ENCODE measurements at places on chromosomes 1 and 21. TPM values are rescaled to one million over a fixed set of nuclear protein-coding genes. Genes with fewer than 3 reads are reported as not detected.

DNA sequence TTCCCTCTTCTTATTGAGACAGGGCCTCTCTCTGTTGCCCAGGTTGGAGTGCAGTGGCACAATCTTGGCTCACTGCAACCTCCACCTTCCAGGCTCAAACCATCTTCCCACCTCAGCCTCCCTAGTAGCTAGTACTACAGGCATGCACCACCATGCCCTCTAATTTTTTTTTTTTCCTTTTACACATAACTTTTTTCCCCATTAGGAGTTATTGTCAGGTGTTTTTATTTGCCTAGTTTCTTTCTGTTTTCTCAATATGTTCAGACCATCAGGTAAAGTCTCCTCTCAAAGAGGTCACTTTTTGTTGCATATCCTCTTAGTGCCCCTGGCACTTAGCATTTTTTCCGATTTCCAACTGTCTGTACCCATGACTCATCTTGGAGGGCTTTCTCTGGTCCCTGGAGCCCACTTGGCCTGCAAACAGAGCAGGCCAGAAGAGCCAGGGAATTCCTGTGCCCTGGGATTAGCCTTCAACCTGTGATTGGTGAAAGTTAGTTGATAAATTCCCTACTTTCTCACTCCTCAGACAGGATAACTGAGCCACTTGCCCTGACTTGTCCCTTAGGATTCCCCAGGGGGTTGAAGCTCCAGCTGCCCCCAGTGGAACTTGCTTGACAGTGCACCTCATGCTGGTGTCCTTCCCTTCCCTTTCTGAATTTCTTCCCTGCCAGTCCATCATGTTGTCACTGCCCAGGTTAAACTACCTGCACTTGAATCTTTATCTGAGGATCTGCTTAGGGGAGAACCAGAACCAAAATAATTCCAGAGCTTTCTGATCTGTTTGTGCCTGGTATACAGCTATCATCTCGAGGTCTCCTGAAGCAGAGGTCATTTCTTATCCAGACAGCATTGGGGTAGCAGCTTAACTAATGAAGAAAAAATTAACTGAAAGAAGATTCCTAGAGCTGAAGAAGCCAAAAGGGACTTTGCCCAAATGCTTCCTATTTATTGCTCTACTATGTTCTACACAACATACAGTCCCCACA lies 2.4 kb downstream of the NTPCR start:
- H3K36me3 ChIP-seq: no peaks in the 10 kb centered on the region
- H3K4me1 ChIP-seq: peaks cover 23% of the 10 kb centered on the region
- H3K27ac ChIP-seq: no peak overlapping the region
- DNase-seq: peak; percentile 12
- no peak overlapping the region for H3K4me3 ChIP-seq
- H3K27me3 ChIP-seq: no peaks in the 10 kb centered on the region

DNA sequence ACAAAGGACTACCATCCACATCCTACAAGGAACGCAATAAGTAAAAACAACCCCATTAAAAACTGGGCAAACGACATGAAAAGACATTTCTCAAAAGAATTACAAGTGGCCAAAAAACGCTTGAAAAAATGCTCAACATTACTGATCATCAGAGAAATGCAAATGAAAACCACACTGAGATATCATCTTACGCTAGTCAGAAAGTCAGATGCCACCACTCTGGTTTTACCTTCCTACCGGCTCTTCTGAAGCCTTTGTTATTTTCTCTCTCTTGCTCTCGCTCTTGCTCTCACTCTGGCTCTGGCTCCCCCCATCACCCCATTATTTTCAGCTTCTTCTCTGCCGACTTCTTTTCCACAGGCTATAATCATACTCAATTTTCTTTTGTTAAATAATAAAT lies 38.8 kb downstream of the VPS45 start:
- H3K27ac ChIP-seq: no peak overlapping the region
- H3K4me1 ChIP-seq: no peaks in the 10 kb centered on the region
- H3K4me3 ChIP-seq: no peak overlapping the region
- no peak for DNase-seq
- no peaks in the 10 kb centered on the region for H3K36me3 ChIP-seq

DNA sequence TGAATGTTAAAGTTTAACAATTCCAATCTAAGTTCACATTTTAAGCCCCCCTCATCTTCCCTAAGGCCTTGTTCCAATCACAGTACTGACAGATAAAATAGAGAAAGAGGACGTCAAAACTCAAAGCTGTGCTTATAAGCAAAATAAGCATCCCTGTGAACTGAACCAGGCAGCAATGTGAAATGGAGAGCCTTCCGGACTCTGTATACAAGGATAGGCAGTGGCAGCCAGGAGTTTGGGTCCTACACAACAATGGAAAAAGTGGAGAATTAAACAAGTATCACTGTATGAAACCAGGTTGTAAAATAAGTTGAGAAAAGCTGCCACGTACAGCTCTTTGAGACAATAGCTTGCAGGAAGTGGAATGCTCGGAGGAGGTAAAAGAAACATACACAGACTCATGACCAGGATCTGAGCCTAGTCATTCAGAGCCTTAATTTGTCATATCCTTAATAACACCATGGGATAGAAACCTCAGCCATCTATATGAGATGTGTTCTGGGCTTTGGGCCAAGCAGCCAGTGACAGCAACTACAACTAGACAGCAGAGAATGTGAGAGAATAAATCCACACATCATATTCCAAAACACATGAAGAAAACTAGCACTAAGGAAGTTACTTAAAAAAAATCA lies 55.2 kb upstream of the PALMD start:
- H3K36me3 ChIP-seq: no peaks in the 10 kb centered on the region
- no peak overlapping the region for H3K4me3 ChIP-seq
- H3K4me1 ChIP-seq: no peaks in the 10 kb centered on the region
- peak; percentile 8 for DNase-seq
- H3K27me3 ChIP-seq: no peaks in the 10 kb centered on the region

VWA5B1 gene
- not detected for total RNA-seq

SPRR4 gene
- total RNA-seq: not detected

OLFML2B gene
- 12.2 TPM for total RNA-seq

DNA sequence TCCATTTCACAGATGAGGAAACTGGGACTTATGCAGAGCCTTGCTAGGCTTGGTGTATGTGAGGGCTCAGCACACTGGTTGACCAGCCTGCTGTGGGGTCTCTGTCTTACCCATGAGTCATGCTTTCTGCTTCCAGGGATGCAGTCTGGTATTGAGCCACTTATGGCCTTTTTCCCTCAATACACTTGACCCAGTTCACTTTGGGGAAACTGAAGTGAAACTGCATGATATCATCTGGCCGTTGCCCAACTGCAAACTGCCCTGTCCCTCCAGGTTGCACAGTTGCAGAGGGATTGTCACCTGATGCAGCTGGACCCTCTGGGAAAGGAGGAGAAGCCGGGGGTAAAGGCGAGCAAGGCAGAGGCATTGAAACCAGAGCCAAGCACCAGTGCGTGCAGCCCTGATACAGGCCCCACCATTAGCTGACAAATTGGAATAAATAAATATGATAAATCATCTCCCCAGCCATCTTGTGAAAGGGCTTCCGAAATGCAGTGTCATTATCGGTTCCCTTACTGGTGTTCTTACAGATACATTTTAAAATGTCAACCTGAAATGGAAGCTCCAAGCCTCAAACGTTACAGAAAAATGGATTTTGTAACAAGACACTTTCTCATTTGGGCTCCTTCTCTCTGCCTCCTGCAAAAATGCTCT lies 39.3 kb upstream of the DUSP10 start:
- no peaks in the 10 kb centered on the region for H3K4me1 ChIP-seq
- H3K27ac ChIP-seq: no peak overlapping the region
- no peaks in the 10 kb centered on the region for H3K27me3 ChIP-seq
- no peaks in the 10 kb centered on the region for H3K36me3 ChIP-seq
- DNase-seq: no peak

DNA sequence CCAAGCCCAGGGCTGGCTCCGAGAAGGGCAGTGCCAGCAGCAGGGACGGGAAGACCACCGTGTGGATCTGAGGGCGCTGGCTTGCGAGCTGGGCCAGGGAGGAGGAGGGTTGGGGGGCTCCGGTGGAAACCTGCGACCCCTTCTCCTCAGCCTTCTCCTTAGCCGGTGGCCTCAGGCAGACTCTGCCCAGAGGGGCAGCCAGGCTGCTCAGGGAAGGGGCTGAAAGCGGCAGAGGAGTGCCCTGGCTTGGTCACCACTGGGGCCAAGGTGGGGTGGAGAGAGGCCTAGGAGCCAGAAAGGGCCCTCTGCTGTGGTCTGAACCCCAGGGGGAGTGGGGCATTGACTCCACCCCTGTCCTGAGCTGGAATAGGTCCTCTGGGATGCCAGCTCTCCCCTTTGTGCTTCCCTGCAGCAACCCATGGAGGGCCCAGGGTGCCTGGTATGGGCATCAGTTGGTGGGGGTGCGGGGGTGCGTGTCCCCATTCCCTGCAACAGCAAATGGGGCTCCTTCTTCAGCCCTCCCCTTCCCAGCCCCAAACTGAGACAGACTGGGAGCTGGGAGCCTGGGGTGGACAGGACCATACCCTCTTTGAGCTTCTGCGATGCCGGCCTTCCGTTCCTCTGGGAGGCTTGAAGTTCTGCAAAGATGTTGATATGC lies 6.5 kb upstream of the IBA57 start:
- no peaks in the 10 kb centered on the region for H3K27me3 ChIP-seq
- H3K27ac ChIP-seq: no peak overlapping the region
- H3K4me1 ChIP-seq: peaks cover 14% of the 10 kb centered on the region
- H3K36me3 ChIP-seq: no peaks in the 10 kb centered on the region

MRAP gene
- total RNA-seq: not detected

HENMT1 gene
- total RNA-seq: 7.3 TPM

DNA sequence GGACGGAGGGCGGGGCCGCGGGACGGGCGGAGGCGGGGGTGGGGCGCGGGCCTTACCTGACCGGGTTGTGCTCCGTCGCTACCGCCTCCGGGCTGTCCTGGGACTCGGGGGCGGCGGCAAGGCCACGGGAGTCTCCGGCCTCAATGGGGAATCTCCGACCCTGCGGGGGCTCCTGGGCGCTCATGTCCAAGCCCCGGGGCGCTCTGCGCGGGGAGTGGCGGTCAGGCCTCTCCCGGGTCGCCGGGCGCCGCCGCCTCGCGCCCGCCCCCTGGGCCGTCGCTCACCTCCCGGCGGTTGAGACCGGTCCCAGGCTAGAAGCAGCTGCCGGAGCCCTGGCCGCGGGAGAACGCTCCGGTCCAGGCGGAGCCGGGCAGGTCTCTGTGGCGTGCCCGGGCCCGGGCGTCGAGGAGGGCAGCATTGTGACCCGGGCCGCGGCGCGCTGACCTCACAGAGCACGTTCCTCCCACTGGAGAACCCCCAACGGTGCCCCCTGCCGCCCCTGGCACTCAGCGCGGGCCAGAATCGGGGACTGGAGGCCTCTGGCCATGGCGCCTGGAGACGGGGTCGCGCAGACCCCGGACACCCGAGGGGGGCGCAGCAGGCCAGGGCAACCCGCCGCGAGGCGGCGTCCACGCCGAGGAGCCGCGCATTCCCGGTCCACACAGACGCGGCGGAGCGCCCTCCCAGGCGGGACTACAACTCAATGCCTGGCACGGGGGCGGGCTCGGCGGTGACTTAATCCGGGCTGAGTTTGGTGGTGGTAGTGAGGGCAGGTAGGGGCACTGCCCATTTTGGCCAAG lies 411 bp downstream of the FAM229A start:
- H3K27ac ChIP-seq: peak overlapping the region; percentile 44
- H3K4me1 ChIP-seq: peaks cover 31% of the 10 kb centered on the region
- peak; percentile 80 for DNase-seq
- no peak overlapping the region for H3K4me3 ChIP-seq

PCP4 gene
- 199 TPM for total RNA-seq

DNA sequence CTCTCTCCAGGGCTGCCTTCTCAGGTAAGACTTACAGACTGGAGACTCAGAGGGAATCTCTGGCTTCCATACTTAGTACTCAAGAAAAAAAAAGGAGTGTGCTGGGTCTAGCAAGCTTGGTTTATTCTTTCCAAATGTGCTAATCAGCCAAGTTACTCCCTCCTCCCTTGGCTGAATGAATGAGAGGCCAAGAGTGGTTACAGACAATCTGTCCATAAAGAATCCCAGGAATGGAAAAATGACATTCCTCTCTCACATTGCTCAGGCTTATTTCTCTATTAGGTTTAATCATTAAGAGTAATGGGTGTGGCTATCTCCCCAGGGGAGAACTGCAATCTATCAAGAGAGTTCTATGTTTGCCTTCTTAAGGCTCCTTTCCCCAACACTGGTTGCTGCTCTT lies 547.3 kb upstream of the PLXNA2 start:
- H3K4me1 ChIP-seq: no peaks in the 10 kb centered on the region
- H3K36me3 ChIP-seq: no peaks in the 10 kb centered on the region
- no peaks in the 10 kb centered on the region for H3K27me3 ChIP-seq
- no peak for DNase-seq

GRCh38 chr21:32065654-32066053 lies 192.8 kb downstream of the HUNK start:
- no peaks in the 10 kb centered on the region for H3K27me3 ChIP-seq
- no peak overlapping the region for H3K4me3 ChIP-seq
- H3K36me3 ChIP-seq: no peaks in the 10 kb centered on the region
- DNase-seq: no peak
- H3K4me1 ChIP-seq: no peaks in the 10 kb centered on the region

LHX8 gene
- 1.9 TPM for total RNA-seq

SLC39A1 gene
- total RNA-seq: 100 TPM

- no peak for DNase-seq
- no peaks in the 10 kb centered on the region for H3K27me3 ChIP-seq
- no peaks in the 10 kb centered on the region for H3K36me3 ChIP-seq
- H3K4me1 ChIP-seq: peaks cover 4% of the 10 kb centered on the region
- no peak overlapping the region for H3K27ac ChIP-seq
Measured at GRCh38 chr1:66575739-66576138, 41.8 kb downstream of the SGIP1 start.

DNA sequence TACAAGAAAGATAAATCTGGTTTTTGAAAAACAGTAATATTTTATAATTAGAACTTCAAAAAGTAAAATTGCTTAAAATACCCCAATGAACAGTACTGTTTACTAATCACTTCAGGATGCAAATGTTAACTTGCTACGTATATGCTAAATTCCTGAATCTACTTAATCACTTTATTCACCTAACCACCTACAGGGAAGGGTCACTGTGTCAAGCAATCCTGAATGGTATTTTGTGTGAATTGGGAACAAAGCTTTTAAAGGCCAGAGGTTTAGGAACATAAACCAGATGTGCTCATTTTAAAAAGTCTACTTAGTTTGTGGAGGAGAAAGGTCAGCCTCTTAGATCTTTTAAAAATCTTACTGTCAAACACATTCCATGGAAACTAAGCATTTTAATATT lies 1143.0 kb upstream of the ADGRL2 start:
- no peak overlapping the region for H3K4me3 ChIP-seq
- DNase-seq: no peak
- H3K27me3 ChIP-seq: no peaks in the 10 kb centered on the region
- no peaks in the 10 kb centered on the region for H3K4me1 ChIP-seq

TNFSF4 gene
- 0.33 TPM for total RNA-seq

GRCh38 chr1:119713039-119713748 lies 1.5 kb downstream of the PHGDH start:
- peak; percentile 39 for DNase-seq
- H3K27ac ChIP-seq: peak overlapping the region; percentile 53
- H3K36me3 ChIP-seq: no peaks in the 10 kb centered on the region
- H3K27me3 ChIP-seq: no peaks in the 10 kb centered on the region

CD52 gene
- not detected for total RNA-seq

TSPAN2 gene
- total RNA-seq: 3.0 TPM

DNA sequence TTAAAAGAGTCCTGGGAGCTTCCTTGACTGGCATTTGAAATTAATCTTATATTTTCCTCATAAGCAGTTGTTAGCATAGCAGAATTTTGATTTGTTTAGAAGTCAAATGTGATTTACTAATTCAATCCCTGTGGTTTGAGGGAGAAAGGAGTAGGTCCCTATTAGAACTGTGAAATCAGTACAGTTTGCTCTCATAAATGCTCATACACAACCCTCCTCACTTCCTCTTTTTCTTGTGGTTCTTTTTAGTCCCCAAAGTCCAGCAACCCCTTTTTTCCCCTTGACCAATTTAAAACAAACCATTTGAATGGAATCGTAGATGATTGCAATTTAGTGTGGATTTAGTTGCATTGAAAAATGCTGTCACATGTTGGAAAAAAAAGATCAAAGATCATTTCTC lies 9.2 kb upstream of the IFI44 start:
- no peaks in the 10 kb centered on the region for H3K36me3 ChIP-seq
- H3K4me3 ChIP-seq: no peak overlapping the region
- H3K27ac ChIP-seq: no peak overlapping the region
- H3K4me1 ChIP-seq: no peaks in the 10 kb centered on the region

Measured in thyroid gland (tissue), 4 donors.